Sigmoid colon (tissue), 7 donors: ENCODE measurements at places on chromosomes 1 and 21. TPM values are rescaled to one million over a fixed set of nuclear protein-coding genes. Genes with fewer than 3 reads are reported as not detected.

DNA sequence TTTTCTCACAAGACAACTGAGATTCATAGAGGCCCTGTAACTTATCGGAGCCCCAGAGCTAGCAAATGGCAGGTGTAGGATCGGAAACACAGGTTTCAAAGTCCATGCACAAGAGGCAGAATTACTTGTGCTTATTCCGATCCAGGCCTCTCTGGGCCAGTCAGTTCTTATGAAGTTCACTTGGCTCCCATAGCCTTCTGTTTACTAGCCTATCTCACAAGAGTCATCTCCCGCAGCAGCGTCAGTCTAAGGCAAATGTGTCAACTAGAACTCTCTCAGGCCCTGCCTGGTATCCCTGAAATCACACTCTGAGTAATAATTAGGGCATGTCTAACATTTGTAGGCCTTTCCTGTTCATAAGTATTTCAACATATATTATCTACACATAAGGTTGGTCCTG, 43.3 kb downstream of the PHC2 start:
- no peak overlapping the region for H3K27ac ChIP-seq
- no peak overlapping the region for H3K4me3 ChIP-seq
- H3K4me1 ChIP-seq = peaks cover 78% of the 10 kb centered on the region
- no peaks in the 10 kb centered on the region for H3K36me3 ChIP-seq

DNA sequence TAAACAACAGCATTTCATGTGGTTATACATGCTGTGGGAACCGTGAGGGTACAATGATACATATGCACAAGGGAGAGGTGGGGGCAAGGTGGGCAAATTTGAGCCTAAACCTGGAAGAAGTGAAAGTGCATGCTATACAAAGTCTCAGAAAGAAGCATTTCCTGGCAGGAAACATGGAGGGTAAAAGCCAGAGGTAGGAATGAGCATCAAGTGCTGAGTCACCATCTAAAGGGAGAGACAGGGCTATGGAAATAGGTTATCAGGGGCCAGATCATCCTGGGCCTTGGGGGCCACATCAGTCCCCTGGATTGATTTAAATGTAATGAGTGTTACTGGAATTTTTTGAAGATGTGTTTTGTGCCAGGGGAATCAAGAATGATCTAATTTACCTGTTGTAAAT, 60.1 kb upstream of the DAB1 start:
- DNase-seq = no peak
- H3K27ac ChIP-seq = no peak overlapping the region
- no peaks in the 10 kb centered on the region for H3K4me1 ChIP-seq
- H3K4me3 ChIP-seq = no peak overlapping the region
- no peaks in the 10 kb centered on the region for H3K27me3 ChIP-seq

DNA sequence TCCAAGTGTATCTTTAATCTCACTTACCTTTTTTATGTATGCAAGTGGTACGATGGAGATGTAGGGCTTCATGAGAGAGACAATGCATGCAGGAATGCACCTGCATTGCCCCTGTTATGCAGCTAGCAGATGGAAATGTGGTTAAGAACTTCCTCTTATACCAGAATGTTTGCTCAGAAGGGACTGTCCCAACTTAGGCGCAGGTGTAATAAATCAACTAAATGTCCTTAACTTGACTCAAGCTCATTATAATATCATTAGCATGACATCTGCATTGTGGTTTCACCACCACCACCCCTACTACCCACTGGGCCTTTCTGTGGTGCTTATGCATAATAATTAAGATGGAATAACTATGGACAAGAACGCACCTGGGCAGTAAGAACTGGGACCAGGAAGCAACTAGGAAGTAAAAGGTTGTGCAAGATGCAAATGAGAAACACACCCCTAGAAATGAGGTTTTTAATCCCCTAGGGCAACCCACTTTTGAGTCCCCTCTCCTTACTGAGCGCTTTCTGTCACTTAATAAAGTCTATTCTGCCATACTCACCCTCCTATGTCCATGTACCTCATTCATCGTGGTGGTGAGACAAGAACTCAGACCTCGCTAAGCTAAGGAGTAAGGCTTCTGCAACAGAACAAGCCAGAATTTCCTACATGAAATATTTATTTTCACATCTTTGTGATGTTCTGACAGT, 1103.3 kb upstream of the B3GALT2 start:
- no peak for DNase-seq
- no peak overlapping the region for H3K27ac ChIP-seq
- no peaks in the 10 kb centered on the region for H3K27me3 ChIP-seq
- H3K4me3 ChIP-seq = no peak overlapping the region

DNA sequence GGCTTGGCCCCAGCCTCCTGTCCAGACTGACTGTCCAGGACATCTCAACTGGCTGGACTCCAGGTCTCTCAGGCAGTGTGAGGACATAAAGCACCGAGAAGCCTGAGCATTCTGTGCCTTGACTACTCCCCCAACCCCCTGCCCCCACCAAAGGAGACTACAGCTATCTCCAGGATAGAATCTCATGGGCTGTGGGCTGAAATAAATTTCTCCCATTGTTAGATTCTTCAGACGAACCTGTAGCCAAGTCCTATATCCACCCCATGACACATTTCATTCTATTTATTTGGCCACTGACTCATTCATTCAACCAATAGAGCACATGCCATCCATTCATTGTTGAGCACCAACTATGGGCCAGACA, 11.4 kb downstream of the VWA5B1 start:
- H3K27me3 ChIP-seq = no peaks in the 10 kb centered on the region
- no peak overlapping the region for H3K4me3 ChIP-seq
- no peaks in the 10 kb centered on the region for H3K36me3 ChIP-seq
- no peaks in the 10 kb centered on the region for H3K4me1 ChIP-seq

DNA sequence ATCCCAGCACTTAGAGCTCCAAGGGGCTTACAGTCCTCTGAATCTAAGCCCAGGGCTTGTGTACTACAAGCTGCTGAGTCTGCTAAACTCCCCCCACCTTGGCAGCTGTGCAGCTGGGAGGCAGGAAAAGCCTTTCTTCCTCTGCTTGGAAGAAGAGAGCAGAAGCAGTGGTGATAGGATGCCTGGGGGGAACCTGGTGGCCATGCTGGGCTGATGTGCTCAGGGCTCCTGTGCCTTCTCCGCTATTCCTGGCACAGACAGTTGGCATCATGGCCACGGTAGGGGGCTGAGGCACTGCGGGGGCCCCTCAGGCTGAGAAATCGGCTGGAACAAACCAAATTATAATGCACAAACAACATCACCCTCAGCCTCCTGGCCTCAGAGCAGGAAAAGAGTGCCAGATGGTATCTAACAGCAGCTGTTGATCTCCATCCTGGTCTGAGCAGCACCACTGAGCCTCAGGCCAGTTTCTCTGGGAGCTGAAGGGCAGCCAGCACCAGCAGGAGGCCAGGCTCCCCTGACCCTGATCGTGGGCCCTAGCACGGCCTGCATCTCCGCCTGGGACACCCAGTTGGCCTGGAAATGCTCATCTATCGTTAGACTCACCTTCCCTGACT, 35.8 kb downstream of the ECE1 start:
- H3K4me1 ChIP-seq = no peaks in the 10 kb centered on the region
- no peaks in the 10 kb centered on the region for H3K27me3 ChIP-seq
- H3K36me3 ChIP-seq = peaks cover 27% of the 10 kb centered on the region
- peak overlapping the region; percentile 57 for H3K27ac ChIP-seq

The SLC2A5 gene
- polyA plus RNA-seq = 1.8 TPM

DNA sequence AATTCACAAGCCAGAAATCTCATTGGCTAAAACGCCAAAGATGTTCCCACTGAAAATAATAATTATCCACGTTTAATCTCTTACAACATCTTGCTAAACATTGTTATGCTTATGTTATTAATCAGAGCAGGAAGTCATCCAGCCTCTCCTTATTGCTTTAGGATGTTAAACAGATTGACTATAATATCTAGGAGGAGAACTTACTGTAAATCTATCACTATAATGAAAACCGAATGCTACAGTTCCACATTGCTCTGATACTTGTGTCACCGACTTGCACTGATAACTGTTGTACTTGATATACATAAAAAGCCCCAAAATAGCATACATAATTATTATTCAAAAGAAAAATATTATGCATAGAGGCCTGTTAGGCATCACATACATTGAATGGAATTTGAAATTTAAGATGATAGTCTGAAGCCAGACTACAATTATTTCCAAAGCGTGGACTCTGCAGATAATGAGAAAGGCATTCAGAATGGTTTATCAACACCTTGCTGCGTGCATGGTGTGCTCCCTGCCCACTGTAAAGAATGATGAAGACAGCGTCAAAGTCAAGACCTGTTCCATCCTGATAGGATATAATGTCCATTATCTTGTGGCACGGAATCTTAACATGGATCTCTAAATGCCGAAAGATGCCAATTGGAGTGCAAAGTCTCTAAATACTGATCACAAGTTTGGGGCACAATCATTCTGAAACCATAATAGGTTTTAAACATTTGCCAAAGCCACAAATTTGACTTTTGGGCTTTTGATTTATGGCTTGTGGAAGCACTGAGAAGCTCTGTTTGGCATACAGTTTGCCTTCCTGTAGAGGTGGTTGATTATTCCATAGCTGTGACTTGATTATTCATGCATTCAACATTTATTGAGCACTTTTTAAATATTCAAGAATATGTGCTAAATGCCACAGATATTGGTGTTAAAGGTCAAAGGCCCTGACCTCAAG, 71.3 kb downstream of the CRB1 start:
- H3K27me3 ChIP-seq = no peaks in the 10 kb centered on the region
- H3K4me1 ChIP-seq = no peaks in the 10 kb centered on the region
- no peak overlapping the region for H3K27ac ChIP-seq
- H3K36me3 ChIP-seq = no peaks in the 10 kb centered on the region

The AQP10 gene
- not detected for polyA plus RNA-seq

DNA sequence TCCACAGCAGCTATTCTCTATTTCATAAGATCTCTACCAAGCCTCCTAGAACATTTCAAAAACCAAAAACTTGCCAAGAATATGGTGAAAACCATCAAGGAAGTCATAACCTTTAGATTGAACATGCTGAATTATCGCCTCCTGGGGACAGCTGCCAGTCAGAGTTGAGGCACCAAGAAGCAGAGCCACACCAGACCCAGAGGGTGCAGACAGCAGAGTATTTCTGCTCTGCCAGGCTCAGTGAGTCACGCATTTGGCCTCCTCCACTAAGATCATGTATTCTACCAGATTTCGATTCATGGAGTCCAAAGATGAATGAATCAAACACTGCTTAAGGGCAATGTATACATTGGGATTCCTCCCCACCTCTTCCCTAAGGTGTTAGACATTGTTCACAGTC, 2.1 kb downstream of the F3 start:
- H3K4me1 ChIP-seq = no peaks in the 10 kb centered on the region
- peak overlapping the region; percentile 80 for H3K4me3 ChIP-seq
- no peak for DNase-seq
- H3K27me3 ChIP-seq = no peaks in the 10 kb centered on the region
- peak overlapping the region; percentile 18 for H3K27ac ChIP-seq

DNA sequence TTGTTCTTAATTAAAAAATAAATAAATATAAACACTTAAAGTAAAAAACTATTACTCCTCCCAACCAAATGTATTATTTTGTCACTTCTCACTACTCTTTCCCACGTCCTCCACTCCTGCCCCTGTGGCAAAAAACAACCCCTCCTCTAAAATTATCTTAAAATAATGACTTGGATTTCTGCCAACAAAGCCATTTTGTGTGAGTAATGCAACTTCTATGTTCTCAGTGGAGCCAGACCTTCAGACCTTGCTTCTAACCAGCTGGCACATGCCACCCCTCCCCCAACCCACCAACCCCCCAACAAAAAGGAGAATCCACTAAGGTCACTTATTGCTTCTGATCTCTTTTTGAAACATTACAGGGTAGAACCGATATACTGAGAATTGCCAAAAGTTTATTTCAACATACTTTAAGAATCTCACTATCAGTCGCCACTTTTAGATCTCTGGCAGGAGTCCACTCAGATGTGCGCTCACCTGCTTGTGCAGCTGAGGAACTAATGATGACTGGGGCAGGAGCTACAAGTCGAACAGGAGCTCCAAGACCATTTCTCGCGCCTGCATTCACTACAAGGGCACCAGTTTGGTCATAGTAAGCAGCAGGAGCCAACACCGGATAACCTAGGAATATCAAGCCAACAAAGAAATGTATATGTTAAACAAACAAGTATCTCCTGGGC, 58.3 kb upstream of the SDC3 start:
- H3K4me1 ChIP-seq = no peaks in the 10 kb centered on the region
- no peak overlapping the region for H3K4me3 ChIP-seq
- peak overlapping the region; percentile 49 for H3K27ac ChIP-seq
- H3K36me3 ChIP-seq = peaks cover 36% of the 10 kb centered on the region
- DNase-seq = no peak

GRCh38 chr1:11518791-11519628, 40.1 kb downstream of the DISP3 start:
- H3K4me1 ChIP-seq = no peaks in the 10 kb centered on the region
- H3K36me3 ChIP-seq = no peaks in the 10 kb centered on the region
- no peak overlapping the region for H3K4me3 ChIP-seq
- no peaks in the 10 kb centered on the region for H3K27me3 ChIP-seq

DNA sequence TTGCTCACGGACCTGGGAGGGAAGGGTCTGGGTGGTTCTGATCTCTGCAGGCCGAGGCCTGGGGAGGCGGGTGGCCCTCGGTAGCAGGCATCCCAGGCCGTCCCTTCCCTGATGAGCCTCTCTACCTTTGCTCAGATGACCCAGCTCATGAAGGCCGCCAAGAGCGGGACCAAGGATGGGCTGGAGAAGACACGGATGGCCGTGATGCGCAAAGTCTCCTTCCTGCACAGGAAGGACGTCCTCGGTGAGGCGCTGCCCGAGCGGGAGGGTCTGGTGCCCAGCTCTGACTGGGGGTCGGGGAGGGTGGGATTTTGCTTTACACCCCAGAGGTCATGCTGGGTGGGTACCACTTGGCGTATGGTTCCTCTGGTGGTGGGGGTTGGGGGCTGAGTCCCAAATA, 76.5 kb downstream of the ARHGEF10L start:
- peaks cover 27% of the 10 kb centered on the region for H3K4me1 ChIP-seq
- no peaks in the 10 kb centered on the region for H3K36me3 ChIP-seq
- no peak for DNase-seq
- no peak overlapping the region for H3K27ac ChIP-seq

DNA sequence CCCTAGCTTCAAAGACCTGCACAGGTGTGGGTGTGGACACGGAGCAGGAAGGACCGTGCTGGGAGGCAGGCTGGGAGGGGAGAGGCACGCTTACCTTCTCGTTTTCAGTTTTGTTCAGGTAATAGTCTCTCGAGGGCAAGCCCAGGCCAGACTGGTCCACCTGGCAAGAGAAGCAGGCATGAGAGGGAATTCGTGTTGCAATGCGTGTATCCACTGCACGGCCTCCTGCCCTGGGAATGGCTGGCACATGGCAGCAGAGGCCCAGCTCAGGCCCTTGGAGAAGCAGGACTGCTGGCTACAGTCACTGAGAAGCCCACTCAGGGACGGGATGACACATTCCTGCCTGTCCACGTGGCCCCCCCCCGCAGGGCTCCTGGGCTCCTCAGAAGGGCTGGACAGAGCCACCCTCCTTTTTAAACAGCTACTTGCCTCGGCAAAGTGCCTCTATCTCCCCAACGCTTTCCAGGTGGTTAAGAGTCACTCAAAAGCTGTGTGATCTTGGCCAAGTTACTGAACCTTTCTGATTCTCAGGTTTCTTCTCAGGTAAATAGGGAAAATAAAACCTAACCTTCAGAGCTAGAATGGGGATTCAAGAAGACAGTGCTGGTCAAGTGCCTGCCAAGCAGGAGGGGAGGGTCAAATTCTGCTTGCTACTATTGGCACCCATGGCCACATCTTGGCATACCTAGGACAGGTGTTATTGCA, 32.7 kb downstream of the ECE1 start:
- no peaks in the 10 kb centered on the region for H3K4me1 ChIP-seq
- DNase-seq = no peak
- H3K4me3 ChIP-seq = no peak overlapping the region
- no peaks in the 10 kb centered on the region for H3K27me3 ChIP-seq
- H3K36me3 ChIP-seq = peaks cover 83% of the 10 kb centered on the region

The KRTAP7-1 gene
- not detected for polyA plus RNA-seq

The HSPA13 gene
- polyA plus RNA-seq = 5.1 TPM

GRCh38 chr1:37392051-37392450, 82.3 kb upstream of the ZC3H12A start:
- no peak overlapping the region for H3K27ac ChIP-seq
- no peaks in the 10 kb centered on the region for H3K36me3 ChIP-seq
- peaks cover 65% of the 10 kb centered on the region for H3K27me3 ChIP-seq

The TEX50 gene
- polyA plus RNA-seq = not detected
